ENCODE measurements at places on chromosomes 16 and 17.

- DNase-seq: no peak
Observed at GRCh38 chr16:1870365-1871082, 1.4 kb downstream of the MEIOB start.

DNA sequence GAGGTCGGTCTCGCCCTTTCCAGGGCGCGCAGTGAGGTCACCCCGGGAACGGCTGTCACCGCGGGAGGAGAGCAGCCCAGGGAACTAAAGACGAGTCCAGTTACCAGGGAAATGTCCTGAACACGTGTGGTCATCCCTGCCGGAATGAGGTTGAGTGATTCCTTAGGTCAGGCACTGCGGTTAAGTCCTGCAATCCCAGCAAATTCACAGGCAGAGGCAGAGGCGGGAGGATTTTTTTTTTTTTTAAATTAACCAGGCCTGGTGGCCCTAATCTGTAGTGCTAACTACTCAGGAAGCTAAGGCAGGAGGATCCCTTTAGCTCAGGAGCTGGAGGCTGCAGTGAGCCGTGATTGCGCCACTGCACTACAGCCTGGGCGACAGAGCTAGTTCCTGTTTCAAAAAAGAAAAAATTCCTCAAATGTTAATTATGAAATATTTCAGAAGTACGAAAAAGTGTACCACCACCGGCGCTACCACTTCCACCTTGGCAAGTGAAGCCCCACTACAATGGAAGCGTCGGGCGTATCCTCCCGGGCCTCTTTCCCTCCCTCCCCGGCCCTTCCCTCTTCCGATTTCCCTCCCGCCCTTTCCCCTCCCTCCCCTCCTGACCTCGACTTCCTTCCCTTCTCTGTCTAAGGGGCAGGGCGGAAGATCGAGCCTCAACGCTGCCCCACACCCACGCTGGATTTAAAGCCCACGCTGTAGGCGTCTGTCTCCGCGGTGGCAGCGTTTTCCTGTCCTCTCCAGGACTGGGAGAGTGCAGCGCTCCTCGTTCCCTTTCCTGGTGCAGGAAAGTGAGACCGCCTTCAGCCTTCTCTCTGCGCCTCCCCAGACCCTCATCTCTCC lies 27.3 kb downstream of the SLFN11 start:
- DNase-seq: no peak

GRCh38 chr16:82953517-82953916 lies 326.7 kb downstream of the CDH13 start:
- no peak for DNase-seq

DNA sequence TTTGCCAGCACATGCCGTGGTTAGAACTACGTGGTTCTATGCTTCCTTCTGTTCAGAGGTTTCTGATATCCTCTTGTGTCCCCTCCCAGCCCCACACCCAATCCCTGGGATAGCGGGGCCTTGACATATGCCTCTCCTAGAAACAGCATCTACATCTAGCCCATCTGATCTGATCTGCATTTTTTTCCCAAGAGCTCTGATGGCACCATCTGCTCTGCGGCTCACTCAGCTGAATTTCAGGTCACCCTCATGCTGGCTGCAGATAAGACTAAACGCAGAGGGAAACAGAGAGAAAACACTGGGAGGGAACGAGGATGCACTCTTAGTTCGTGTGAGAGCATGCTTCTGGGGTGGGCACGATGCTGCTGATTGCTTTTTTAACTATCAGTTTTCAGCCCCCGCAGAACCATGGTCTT lies 10.7 kb downstream of the WIPI1 start:
- DNase-seq: no peak

- DNase-seq: peak; percentile 46
Observed at GRCh38 chr17:19338031-19338990, 24.2 kb downstream of the B9D1 start.

- no peak for DNase-seq
Observed at GRCh38 chr17:38579934-38580333, 25.8 kb downstream of the SRCIN1 start.

GRCh38 chr16:55839115-55839514 lies 6.2 kb upstream of the CES1 start:
- DNase-seq: no peak

GRCh38 chr16:1907226-1907860 lies 10.9 kb downstream of the HS3ST6 start:
- DNase-seq: no peak

GRCh38 chr16:80994451-80994850 lies 12.2 kb downstream of the CMC2 start:
- no peak for DNase-seq

DNA sequence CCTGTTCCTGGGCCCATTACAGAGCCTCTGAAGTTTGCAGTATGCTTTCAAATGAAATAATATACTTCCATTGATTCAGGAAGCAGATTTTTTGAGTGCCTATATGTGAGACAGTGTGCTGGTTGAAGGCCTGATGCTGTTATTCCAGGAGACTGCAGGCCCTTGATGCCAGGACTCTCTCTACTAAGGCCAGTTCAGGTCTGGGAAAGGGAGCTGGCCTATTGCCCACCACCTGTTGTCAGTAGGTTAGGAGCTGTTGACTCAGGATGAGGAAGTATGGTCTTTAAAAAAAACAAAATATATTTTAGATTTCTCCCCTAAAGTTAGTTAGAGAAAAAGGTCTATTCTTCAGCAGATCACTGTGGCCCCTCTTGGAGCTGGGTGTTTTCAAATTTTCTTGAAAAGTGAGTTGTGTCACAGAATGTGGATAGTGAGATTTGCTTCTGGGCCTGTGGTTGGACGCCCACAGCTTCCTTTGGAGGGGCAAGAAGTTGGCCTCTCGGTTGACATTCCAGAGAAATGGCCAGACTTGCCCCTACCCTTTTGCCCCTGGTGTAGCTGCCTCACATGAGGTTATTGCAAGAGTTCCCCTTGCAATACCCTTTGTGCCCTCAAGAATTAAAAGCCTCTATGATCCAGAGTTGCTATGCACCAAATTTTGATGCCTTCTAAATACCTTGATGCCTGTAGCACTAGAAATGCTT lies 7.9 kb downstream of the ESRP2 start:
- DNase-seq: no peak

- no peak for DNase-seq
Observed at GRCh38 chr17:78895322-78895721, 7.7 kb downstream of the CEP295NL start.

DNA sequence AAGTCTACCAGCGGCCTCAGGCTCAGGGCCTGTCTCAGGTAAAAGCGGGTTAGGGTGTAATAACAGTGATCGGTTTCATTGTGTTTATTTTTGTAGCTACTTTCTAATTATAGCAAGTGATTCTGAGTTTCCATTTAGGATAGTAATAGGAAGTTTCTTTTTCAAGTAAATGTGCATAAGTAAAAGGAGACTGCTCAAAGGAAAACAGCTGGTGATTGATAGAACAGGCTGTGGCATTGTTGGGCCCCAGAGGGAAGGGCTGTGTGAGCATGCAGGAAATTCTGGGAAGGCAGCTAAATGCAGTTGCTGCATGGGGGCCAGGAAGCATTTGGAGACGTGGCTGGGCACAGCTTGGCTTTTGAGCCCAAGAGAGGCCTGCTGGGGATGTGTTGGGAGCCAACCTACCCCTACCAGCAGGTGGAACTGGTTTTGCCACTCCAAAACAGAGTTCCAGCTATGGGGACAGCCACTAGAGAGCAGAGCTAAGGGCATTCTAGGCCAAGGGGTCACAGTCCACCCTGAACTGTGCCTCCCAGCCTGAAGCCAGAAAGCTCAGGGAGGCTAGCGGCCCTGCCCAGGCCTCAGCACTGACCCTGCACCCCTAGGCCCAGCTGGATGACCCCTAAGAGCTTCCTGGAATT lies 12.6 kb downstream of the SNX20 start:
- DNase-seq: no peak

- no peak for DNase-seq
Observed at GRCh38 chr16:26963109-26963508, 103.6 kb upstream of the C16orf82 start.

DNA sequence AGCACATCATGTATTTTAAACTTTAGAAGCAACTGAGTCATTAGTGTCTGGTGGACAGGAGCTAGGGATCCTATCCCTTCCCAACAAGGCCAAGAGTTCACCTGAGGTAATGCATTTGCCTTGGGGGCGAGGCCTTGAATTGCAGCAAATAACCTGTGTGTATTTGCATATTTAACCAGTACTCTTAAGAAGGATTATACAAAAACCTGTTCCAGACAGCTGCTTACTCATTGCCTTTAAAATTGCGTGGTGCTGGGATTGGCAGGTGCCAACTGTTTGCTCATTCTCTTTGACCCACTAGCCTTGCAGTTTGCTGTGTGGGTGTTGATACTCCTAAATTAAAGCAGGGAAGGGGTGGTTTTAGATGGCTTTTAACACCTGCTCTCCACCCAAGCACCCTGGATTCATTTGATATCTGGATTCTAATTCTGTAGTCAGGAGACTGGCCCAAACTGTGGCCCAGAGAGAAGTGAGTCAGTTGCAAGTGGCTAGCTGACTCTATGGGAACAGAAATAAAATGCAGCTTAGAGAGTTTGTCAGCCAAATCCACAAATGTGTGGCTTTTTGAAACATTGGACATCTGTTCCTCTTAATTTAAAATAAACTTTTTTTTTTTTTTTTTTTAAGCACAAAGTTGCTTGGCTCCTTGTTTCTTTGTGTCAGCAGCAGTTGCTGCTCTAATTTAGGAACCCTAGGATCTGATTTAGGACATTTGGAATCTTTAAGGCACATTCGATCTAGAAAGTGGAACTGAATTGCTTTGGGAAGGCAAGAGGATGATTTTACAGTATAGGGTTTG lies 46.9 kb downstream of the TUBD1 start:
- DNase-seq: peak; percentile 28

- no peak for DNase-seq
Observed at GRCh38 chr17:32660496-32660985, 173.7 kb downstream of the CDK5R1 start.

- DNase-seq: no peak
Observed at GRCh38 chr17:33202796-33203495, 90.1 kb downstream of the ASIC2 start.

DNA sequence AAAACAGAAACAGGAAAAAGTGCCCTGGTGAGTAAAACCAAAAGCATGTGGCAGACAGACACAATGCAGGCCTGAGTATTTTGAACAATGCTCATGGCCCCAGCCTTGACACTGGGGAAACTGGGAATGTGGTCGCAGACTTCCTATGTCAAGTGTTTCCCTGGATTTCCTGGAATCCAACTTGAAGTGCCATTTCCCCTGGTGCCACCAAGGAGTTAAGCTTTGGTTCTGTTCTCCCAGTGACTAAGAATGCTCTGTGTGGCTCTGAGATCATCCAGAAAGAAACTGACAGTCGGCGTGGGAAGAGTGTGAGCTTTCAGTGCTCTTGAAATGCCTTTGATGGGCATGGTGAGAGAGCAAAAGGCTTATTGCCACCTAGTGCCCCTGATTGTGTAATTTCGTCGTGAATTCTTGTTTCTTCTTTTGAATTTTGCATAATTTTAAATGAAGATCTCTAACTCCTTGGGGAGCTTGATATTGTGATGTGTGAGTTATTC lies 96.0 kb downstream of the YPEL2 start:
- no peak for DNase-seq

- DNase-seq: no peak
Observed at GRCh38 chr16:85475233-85475632, 137.9 kb upstream of the GSE1 start.

- DNase-seq: no peak
Observed at GRCh38 chr17:33889766-33890165, 365.3 kb upstream of the CCL2 start.

GRCh38 chr16:83615953-83616350 lies 191.8 kb upstream of the HSBP1 start:
- no peak for DNase-seq

GRCh38 chr17:82399601-82400101 lies 18.5 kb upstream of the HEXD start:
- DNase-seq: no peak

GRCh38 chr16:22353191-22353919 lies 21.1 kb downstream of the CDR2 start:
- DNase-seq: no peak

DNA sequence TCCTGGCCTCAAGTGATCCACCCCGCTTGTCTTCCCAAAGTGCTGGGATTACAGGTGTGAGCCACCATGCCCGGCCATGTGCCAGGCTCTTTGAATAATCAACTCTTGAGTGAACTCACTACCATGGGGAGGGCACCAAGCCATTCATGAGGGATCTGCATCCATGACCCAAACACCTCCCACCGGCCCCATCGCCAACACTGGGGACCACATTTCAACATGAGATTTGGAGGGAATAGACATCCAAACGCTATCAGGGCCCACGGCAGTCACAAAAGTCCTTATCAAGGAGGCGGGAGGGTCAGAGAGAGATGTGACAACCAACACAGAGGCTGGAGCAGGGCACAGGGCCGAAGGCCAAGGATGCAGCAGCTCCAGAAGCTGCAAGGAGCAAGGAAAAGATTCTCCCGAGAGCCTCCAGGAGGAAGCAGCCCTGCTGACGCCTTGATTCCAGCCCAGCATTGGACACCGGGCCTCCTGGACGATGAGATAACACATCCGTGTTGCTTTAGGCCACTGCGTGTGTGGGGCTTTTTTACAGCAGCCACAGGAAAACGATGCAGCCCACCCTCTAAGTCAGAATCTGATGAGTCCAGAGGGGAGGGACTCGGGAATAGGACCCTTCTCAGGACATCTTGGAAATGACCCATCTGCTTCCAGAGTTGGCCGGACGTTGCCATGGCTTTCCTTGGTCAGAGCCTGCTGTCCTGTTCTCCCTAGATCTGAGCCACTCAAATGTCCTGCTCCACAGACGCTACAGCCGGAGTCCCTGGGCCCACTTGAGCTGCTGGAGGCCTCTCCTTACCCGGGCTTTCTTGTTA lies 47.3 kb upstream of the CMIP start:
- no peak for DNase-seq

DNA sequence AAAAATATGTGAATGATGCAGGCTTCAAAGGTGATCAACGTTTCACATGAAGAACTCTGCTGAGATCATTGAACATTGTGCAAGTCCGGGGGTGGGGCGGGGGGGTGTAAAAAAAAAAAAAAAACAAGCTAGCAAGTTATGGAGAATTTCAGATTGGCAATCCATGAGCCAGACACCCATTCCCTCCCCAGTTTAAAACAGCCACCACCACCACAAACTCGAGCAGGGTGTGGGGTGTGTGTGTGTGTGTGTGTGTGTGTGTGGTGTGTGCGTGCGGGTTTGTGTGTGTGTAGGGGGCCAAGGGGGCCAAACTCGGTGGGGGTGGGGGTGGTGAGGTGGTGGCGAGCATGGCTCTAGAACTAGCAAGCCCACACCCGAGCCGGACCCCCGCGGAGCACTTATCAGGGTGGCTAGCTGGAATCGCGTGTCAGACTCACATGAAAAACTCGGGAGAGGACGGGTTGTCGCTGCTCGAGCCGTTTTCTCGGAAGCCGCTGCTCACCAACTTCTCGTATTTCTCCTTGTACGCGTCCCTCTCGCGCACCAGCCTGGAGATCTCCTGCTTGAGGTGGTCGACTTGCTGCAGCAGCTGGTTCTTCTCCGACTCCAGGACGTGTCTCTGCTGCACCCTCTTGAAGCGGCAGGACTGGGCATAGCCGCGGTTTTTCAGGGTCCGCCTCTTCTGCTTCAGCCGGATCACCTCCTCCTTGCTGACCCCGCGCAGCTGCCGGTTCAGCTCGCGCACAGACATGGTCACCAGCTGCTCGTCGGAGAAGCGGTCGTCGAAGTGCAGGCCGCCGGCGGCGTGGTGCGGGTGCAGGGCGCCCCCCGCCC lies 2.0 kb downstream of the MAF start:
- peak; percentile 27 for DNase-seq

- DNase-seq: no peak
Observed at GRCh38 chr17:70357190-70357589, 187.9 kb downstream of the KCNJ2 start.

GRCh38 chr17:39011907-39012468 lies 44.8 kb upstream of the FBXO47 start:
- no peak for DNase-seq

- DNase-seq: no peak
Observed at GRCh38 chr17:77254951-77255825, 114.4 kb downstream of the SEC14L1 start.

GRCh38 chr17:61731330-61731729 lies 132.0 kb downstream of the BRIP1 start:
- no peak for DNase-seq
